Stimulated activated naive B cell treated with anti-CD40 and anti-IgM and Interleukin-4, amounts not matched to agents 10 μg/mL and 1 μg/mL and 100 μg/mL, for 72 hours (primary cell): ENCODE measurements at places on chromosomes 1 and 21.

GRCh38 chr1:196678510-196678884, 26.7 kb downstream of the CFH start:
- DNase-seq = no peak

DNA sequence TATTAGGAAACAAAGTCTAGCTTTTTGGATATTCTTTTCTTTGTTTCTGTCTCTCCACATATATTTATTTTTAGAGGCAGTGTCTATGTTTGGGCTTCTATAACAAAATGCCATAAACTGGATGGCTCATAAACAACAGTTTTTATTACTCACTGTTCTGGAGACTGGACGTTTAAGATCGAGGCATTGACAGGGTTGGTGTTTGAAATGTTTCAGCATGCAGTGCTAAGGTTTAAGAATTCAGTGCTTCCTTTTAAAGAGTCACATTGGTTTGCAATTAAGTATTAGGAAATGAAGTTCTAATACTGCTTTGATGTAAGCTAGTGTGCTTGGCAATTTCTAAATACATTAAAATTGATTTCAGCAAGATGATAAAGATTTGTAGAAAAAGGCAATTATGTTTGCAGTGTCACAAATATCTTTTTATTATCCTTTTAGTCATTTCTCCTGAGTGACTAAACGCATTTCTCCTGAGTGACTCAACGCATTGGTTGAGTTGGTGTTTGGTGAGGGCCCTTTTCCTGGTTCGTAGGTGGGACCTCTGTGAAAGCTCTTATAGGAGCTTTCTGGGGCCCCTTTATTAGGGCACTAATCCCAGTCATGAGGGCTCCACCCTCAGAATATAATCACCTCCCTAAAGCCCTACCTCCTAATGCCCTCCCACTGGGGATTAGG, 317.0 kb downstream of the USP25 start:
- DNase-seq = no peak

DNA sequence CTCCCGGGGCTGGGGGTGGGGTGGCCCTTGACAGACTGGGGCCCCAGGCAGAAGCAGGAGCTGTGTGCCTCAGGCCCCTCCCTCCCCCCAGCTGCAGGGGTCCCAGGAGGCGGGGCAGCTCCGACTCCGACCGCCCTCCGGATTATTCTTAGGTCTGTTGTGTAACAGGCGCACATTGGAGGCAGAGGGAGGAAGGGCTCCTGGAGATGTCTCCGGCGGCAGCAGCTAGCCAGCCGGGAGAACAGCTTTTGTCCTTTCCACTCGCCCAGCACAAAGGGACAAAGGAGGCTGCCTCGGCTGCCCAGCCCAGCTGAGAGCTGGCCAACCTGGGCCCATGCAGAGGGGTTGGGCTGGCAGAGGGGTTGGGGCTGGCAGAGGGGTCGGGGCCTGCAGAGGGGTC, 29.7 kb upstream of the PLCH2 start:
- no peak for DNase-seq

- no peak for DNase-seq
These were observed 4.7 kb upstream of the CAPZB start for GRCh38 chr1:19489996-19490395.

- DNase-seq = peak; percentile 56
These were observed 37.1 kb upstream of the EPB41 start for GRCh38 chr1:28877132-28877781.

DNA sequence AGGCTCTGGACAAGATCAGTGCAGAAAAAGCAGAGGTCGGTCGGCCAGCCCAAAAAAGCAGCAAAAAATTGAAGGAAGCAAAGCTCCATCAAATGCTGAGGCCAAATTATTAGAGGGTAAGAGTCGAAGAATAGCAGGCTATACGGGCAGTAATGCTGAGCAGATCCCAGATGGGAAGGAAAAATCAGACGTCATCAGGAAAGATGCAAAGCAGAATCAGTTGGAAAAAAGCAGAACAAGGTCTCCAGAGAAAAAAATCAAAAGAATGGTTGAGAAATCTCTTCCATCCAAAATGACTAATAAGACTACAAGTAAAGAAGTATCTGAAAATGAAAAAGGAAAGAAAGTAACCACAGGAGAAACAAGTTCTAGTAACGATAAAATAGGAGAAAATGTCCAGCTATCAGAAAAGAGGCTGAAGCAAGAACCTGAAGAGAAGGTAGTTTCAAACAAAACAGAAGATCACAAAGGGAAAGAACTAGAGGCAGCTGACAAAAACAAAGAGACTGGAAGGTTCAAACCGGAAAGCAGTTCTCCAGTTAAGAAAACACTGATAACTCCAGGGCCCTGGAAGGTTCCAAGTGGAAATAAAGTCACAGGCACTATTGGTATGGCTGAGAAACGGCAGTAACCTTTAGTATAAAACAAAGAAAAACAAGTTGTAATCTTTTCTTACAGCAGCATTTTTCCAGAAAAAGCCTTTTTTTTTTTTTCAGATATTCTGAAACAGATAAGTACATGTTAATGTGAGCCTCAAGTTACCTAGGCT, 75.7 kb downstream of the PHTF1 start:
- DNase-seq = no peak

- no peak for DNase-seq
These were observed 266.3 kb upstream of the OLFM3 start for GRCh38 chr1:102262994-102263393.

- DNase-seq = no peak
These were observed 30.7 kb downstream of the MRAP start for GRCh38 chr21:32329331-32329730.

DNA sequence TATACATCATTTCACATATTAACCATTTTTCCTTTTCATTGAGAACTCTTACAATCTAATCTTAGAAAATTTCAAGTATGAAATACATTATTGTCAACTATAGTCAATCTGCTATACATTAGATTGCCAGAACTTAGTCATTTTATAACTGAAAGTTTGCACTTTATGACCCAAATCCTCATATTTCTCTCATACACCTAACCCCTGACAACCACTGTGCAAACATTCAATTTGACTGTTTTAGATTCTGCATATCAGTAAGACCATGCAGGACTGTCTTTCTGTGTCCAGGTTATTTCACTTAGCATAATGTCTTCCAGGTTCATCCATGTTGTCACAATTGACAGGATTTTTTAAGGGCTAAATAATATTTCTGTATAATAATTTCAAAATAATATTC, 1299.0 kb upstream of the B3GALT2 start:
- no peak for DNase-seq

DNA sequence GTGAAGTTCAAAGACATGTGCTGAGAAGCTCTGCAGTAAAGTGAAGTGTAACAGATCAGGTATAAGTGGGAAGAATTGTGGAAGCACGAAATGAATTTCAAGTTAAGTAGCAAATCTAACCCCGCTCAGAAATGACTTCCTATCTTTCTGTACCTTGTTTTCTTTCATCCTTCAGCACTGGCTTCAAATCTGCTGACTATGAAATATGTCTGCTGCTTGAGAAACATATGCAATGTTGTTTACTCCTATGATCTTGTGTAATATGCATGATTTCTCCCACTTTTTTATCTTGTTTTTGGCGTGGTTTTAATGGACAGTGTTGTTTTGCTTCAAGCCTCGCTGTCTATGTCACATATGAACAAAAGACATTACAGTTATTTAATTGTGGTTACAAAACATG, 545.3 kb upstream of the NCAM2 start:
- no peak for DNase-seq

DNA sequence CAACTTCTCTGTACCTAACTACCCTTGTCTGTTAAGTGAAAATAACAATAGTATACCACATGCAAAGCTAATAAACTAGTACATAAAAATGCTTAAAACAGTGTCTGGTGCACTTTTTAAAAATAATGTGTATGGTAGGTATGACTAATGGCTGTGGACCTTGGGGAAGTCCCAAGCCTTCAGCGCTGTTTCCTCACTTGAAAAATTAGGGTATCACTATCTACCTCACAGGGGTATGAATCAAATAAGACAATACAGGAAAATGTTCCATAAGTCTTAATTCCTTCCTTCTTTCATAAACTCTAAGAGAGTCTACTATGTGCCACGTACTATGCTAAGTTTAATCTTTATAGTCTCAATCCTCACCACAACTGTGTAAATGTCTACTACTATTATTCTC, 32.0 kb downstream of the EGLN1 start:
- DNase-seq = no peak

DNA sequence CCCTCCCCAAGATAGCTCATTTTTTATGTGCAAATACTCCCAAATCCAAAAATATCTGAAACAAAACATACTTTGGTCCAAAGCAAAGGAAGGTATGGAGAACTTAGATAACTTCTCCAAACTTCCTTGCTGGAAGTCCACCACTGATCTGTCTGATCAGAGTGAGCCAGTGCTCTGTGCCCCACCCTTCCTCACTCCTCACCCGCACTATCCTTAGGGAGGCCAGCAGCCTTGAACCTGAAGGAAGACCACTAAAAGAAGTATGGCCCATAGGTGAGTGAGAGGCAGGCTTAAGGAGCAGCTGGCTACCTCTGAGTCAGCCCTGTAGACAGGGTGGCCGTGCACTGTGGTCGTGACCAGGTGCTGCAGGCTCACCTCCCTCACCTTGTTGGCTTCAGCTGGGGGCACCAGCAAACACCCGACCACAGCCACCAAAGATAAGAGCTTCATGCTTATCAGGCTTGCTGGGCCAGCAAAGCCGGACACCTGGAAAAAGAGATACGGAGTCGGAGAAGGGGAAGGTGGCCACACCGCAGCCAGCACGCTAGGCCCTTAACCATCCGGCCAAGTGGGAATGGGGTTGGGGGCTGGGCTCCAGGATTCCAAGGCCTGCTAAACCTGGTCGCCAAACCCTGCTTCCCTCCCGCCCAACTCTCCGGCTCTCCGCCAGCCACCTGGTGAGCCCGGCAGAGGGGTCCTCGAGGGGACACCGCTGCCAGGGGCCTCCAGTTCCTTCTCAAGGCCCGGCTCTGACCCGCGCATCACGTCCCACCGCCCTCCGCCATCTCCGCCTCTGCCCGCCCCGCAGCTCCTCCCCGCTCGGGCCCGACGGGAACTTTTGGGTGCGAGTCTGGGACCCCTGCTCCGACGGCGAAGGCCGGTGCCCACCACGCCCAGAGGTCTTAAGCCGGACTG, 543 bp downstream of the TMEM9 start:
- no peak for DNase-seq

- no peak for DNase-seq
These were observed 99.5 kb downstream of the C4BPA start for GRCh38 chr1:207203541-207203940.

DNA sequence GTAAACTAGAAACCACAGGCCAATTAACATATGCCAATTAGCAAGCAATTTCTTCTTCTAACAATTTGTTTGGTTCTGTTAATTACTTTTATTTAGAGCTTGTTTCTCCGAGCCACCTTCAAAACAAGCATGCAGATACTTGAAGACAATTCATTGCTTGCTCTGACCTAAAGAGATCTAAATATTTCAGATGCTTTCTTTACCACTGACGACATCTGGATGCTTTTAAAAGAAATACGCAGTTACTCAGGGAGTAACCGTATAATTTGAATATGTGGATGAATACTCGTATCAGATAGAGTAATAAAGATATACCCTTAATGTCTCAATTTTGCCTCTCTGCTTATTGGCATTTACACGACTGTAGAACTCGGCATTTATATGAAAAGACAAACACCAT, 390.0 kb downstream of the DISC1 start:
- DNase-seq = no peak

DNA sequence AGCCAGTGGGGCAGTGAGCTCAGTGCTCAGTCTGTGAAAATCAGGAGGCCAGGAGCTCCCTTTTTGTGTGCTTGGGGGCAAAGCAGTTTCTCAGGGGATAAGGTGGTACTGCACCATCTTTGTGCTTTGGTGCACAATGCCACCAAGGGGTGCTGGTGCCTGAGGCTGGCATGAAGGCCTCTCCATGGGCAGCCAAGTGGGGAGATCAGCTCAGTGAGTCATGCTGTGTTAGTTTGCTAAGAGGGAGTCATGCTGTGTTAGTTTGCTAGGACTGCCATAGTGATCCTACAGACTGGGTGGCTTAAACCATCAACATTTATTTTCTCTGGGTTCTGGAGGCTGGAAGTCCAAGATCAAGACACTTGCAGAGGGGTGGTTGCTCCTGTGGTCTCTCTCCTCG, 428.1 kb downstream of the PRDM2 start:
- no peak for DNase-seq

- DNase-seq = no peak
These were observed 205.3 kb downstream of the FGGY start for GRCh38 chr1:59502009-59502691.

GRCh38 chr1:239458144-239458500, 71.8 kb downstream of the CHRM3 start:
- no peak for DNase-seq

DNA sequence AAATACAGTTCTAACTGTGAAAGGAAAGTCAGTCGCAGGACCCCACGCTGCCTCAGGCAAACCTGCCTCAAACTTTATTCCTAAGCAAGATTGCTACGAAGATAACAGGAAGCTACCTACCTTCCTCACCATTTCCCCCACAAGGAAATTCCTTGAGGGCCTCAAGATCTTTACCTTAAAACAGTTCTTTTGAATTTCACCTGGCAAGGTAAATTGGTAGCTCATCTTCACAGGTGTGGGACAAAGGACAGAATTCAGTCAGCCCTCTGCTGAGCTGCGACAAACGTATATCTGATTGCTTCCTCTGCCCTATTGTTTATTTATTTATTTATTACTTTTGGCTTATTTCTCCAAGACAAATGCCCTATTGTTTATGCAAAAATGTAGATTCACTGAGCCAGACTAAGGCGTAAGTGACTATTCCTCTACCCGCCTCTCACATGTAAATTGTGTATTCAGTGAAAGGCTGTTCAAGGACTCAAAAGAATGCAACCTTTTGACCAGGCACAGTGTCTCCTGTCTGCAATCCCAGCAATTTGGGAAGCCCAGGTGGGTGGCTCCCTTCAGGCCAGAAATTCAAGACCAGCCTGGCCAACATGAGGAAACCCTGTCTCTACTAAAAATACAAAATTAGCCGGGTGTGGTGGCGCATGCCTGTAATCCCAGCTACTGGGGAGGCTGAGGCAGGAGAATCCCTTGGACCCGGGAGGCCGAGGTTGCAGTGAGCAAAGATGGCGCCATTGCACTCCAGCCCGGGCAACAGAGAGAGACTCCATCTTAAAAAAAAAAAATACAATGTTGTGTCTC, 17.3 kb upstream of the PKNOX1 start:
- no peak for DNase-seq

- no peak for DNase-seq
These were observed 3.2 kb downstream of the INKA2 start for GRCh38 chr1:111735858-111736544.

DNA sequence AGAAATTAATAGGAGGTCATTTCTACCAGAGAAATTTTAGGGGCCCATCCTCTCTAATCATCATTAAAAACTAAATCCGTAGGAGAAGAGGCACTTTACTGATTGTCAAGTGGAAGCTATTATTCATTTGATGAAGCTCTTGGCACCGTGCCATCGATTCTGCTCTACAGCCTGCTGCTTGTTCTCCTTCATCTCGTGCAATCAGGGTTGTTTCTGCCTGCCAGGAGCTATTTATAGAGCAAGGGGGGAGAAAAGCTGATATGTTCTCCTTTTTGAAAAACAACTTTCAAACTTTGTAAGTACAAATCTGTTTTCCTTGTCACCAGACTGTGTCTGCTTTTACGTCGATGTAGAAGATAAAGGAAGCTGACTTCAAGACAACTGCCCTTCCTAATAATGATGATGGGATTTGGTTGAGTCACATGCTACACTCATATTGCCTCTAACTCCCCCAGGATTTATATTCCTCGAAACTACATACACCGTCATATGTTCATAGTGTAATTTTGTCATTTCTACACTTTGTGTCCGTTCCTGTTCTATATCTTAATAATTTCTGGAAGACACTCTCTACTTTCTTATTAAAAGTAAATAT, 169.6 kb upstream of the LHX8 start:
- no peak for DNase-seq

- DNase-seq = no peak
These were observed 23.0 kb downstream of the ARHGEF16 start for GRCh38 chr1:3477241-3477995.

GRCh38 chr1:16451841-16452528, 11.5 kb downstream of the NECAP2 start:
- DNase-seq = peak; percentile 6
